Fibroblast of villous mesenchyme (primary cell): ENCODE measurements at places on chromosomes 5 and 9. TPM values are rescaled to one million over a fixed set of nuclear protein-coding genes. Genes with fewer than 3 reads are reported as not detected.

Gene ADAMTS2
- 30.2 and 44.5 TPM in 2 replicates for total RNA-seq

GRCh38 chr9:125161284-125161918, 18.1 kb upstream of the SCAI start:
- peak; percentile 57 for DNase-seq

GRCh38 chr5:139178935-139179334, 19.2 kb downstream of the SIL1 start:
- DNase-seq = peak; percentile 57

- peak; percentile 23 for DNase-seq
These were observed 1172.9 kb downstream of the CDH12 start for GRCh38 chr5:21680196-21680595.

GRCh38 chr9:136940526-136941230, 3.9 kb downstream of the FBXW5 start:
- no peak for DNase-seq
